ENCODE measurements at places on chromosomes 3 and 15.

DNA sequence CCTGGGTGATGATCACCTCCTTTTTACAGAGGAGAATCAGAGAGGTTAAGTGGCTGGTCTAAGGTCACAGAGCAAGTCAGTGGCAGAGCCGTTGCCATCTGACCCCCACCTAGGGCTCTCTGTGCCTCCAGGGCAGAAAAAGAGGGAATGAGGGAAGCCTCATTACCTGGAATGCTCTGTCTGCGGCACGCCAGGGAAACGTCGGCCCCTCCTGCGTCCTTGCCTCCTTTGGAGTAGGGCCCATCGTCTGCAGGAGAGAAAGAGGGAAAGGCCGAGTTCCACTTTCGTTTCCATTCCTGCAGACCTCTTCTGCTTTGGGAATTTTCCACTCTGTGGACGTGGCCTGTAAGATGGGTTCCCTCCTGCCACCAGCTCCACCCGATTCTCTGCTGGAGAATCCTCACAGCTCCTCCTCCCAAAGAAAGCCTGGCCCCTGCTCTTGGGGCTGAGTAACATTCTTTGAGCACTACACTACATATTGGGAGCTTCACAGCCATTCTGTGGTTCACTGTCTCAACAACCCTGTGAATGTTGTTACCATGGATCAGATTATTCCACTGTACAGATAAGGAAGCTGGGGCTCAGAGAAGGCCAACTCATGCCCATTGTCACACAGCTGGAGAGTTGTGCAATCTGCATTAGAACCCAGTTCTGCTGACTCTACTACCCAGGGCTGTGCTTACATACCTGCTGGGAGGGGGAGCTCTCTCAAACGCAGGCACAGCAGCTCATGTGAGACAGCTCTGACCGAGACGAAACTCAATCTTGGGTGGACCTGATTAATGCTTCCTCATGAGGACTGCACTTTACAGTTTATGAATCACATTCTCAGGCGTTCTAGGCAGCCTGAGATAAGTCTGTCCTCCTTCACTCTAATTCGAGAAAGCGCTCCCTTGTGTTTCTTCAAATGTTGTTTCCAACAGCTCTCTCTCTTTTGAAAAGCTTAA lies 14.2 kb downstream of the GRIP2 start:
- DNase-seq = no peak

- DNase-seq = no peak
Observed at GRCh38 chr3:45610119-45610518, 15.6 kb downstream of the LIMD1 start.

DNA sequence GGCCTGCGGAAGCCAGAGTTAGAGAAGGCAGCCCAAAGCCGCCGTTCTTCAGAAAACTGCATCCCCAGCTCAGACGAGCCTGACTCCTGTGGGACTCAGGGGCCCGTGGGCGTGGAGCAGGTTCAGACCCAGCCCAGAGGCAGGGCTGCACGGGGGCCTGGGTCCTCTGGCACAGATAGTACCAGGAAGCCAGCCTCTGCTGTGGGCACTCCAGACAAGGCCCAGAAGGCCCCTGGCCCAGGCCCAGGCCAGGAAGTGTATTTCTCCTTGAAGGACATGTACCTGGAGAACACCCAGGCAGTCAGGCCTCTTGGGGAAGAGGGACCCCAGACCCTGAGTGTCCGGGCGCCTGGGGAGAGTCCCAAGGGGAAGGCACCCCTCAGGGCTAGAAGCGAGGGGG lies 23.1 kb downstream of the ALPK3 start:
- DNase-seq = no peak

DNA sequence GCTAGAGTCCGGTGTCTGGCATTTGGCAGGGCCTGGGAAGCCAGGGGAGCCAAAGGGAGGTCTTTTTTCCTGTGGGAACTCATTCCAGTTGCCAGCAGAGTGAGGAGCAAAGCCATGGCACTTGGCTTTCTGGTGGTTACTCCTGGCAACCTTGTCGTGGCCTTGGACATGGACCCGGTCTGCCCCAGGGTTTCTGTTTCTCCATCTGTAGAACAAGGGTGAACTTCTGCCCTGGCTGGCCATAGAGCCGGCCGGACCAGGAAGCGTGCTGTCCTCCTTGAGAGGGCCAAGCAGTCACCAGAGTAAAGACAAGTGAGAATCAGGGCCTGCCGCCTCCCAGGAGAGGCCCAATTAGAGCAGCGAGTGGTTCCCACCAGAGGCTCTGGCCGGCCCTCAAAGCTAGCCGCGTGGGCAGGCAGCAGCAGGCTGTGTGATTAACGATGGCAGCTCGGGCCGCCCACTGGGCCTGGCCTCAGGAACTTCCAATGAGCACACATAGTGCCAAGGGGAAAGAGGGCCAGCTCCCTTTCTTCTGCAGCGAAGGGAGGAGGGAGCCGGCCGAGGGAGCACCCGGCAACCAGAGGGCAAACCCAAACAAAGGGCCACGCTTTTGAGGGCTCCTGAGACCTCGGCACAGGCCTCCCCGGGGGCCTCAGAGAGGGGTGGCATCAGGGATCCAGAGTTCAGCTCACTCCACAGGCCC lies 29.1 kb upstream of the ELP6 start:
- no peak for DNase-seq

GRCh38 chr3:55683666-55684270 lies 196.7 kb upstream of the WNT5A start:
- no peak for DNase-seq
